Esophagus squamous epithelium (tissue), 5 donors: ENCODE measurements at places on chromosomes 7 and 10.

DNA sequence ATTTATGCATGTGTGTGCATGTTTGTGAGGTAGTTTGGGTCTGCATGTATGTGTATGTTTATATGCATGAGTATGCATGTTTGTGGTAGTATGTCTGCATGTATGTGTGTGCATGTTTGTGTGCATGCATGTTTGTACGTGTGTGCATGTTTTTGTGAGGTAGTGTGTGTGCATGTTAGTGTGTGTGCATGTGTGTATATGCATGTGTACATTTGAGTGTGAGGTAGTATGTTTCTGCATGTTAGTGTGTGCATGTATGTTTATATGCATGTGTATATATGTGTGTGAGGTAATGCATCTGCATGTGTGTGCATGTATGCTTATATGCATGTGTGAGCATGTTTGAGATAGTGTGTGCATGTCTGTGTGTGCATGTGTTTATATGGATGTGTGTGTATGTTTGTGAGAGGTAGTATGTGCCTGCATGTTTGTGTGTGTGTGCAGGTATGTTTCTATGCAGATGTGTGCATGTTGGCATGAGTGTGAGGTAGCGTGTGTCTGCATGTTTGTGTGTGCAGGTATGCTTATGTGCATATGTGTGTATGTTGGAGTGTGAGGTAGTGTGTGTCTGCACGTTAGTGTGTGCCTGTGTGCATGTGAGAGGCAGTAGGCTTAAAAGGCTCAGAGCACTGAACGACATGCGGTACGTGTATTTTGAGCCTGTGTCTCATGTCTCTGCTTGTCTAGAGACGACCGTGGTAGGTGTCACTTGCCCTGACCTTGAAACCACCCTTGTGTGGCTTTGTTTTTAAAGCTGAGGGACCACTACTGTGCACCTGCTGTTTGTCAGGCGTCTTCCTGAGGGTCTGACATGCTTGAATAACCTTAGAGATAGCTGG, 43.7 kb downstream of the PFKP start:
- no peak for DNase-seq

- no peak for DNase-seq
Measured at GRCh38 chr10:25556457-25556856, 377.6 kb upstream of the MYO3A start.

DNA sequence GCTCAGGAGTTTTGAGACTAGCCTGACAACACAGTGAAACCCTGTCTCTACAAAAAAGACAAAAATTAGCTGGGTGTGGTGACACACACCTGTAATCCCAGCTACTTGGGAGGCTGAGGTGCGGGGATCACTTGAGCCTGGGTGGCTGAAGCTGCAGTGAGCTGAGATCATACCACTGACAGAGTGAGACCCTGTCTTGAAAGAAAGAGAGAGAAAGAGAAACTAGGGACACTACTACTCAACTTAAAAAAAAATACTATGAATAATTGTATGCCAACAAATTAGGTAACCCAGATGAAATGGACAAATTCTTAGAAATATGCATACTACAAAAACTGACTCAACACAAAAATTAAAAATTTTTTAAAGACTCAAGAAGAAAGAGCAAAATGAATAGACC, 28.5 kb downstream of the SMURF1 start:
- no peak for DNase-seq

DNA sequence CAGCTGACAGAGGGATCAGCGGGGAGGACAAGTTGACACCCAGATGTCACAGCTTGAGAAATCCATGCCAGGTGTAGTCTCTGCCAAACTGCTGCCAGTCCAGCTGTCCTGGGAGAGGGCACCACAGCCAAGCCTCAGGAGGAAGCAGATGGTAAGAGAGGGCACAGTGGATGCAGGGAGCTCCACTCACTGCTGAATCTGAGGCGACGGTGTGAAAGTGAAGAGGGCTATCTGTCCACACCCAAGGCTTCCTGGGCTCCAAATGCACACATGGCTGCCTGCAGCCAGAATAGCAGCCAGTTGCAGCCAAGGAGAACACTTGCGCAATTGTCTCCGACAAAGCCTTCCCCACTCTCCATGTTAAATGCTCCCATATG, 502.4 kb downstream of the GRID1 start:
- no peak for DNase-seq

- DNase-seq, result no peak
Measured at GRCh38 chr10:93437946-93438612, 44.1 kb downstream of the MYOF start.

DNA sequence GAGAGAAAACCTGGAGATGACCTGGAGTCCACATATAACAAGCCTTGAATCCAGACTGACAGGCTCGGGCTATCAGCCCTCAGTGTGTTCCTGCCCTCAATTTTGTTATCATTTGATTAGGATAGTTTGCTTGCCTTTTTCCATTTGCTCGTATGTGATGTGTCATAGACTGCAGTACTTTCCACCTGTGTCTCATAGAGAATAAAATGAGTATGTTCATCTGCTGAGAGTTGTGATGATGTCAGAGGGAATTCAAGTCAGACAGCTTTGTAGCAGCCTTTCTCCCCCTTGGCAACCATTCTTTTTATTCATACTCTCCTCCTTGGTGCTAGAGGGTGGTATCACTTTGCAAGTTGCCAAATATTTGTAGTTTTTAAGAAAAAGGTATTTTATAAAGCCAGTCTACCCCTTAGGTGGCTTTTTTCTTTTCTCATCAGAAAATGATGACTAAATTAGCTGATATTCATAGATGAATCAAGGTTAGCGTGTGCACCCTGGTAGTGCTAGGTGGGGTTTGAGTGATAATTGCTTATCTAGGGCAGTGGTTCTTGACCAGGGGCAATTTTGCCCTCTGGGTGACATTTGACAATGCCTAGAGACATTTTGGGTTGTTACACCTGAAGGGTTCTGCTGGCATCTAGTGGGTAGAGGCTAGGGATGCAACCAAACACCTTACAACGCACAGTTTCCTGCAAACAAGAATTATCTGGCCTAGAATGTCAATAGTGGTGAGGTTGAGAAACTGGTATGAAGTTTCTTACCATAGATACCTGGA, 5.4 kb downstream of the SGPL1 start:
- no peak for DNase-seq

DNA sequence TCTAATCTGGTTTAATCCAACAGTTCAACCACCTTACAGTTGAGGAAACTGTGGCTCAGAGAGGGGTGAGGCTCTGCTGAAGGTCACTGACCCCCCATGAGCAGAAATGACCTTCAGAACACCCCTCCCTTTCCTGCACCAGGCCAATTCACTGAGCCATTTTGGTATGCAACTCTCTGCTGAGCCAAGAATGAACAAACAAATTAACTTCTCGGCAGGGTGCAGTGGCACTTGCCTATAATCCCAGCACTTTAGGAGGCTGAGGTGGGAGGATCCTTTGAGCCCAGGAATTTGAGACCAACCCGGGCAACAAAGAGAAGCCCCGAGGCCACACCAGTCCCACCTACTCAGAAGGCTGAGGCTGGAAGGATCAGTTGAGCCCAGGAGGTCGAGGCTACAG, 29.8 kb downstream of the PDGFA start:
- no peak for DNase-seq

- DNase-seq, result no peak
Measured at GRCh38 chr7:12729112-12729511, 41.7 kb downstream of the ARL4A start.
